ENCODE measurements at places on chromosomes 2 and 18. TPM values are rescaled to one million over a fixed set of nuclear protein-coding genes. Genes with fewer than 3 reads are reported as not detected.

DNA sequence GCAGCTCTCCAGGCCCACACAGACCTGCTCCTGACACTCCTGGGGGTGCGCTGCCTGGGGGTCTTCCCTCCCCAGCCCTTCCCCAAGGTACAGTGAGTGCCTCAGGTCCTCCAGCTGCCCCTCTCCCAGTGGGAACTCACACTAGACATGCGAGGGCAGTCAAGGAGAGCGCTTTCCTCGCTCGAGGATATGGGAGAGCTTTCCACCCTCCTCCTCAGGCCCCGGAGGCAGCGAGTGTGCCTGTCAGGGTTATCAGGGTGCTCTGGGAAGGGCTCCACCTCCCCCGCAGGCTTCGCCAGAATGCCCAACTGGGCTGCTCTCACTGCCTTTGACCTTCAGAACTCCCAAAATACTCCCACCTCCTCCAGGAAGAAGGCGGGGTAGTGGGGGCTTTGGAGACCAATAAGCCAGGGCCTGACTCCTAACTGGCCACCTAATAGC lies 85.7 kb upstream of the LAPTM4A start:
- H3K27me3 ChIP-seq: peaks cover 27% of the 10 kb centered on the region
- H3K36me3 ChIP-seq: no peaks in the 10 kb centered on the region
- H3K27ac ChIP-seq: no peak overlapping the region

GRCh38 chr2:31440764-31441163 lies 26.2 kb upstream of the XDH start:
- no peak for DNase-seq
- no peak overlapping the region for H3K4me3 ChIP-seq
- H3K27me3 ChIP-seq: no peaks in the 10 kb centered on the region
- H3K27ac ChIP-seq: no peak overlapping the region
- peaks cover 4% of the 10 kb centered on the region for H3K36me3 ChIP-seq
- no peaks in the 10 kb centered on the region for H3K4me1 ChIP-seq

- H3K27me3 ChIP-seq: no peaks in the 10 kb centered on the region
- H3K4me1 ChIP-seq: no peaks in the 10 kb centered on the region
- no peak for DNase-seq
- H3K4me3 ChIP-seq: no peak overlapping the region
Measured at GRCh38 chr18:32219431-32220018, 29.7 kb downstream of the MEP1B start.

- H3K27ac ChIP-seq: no peak overlapping the region
- no peak overlapping the region for H3K4me3 ChIP-seq
- H3K36me3 ChIP-seq: peaks cover 4% of the 10 kb centered on the region
- no peaks in the 10 kb centered on the region for H3K4me1 ChIP-seq
- H3K27me3 ChIP-seq: no peaks in the 10 kb centered on the region
Measured at GRCh38 chr2:28311660-28312249, 80.9 kb upstream of the FOSL2 start.

DNA sequence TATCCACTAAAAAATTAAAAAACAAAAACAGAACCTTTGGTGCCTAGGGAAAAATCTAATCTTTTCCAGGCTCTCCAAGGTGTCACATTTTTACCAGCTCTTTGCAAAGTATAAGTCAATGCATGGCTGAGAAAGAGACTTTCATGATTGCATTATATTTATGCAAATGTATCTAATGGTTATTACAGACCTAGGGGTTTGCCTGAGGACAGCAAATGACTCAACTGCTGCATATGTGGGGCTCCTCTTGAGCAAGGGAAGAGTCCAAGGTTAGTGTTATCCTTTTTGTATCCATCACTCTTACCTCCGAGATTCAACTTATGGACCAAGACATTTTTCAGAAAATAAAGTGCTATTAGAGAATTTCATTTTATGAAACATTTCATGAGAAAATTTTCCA lies 33.9 kb upstream of the RMP24 start:
- H3K27me3 ChIP-seq: no peaks in the 10 kb centered on the region
- no peak overlapping the region for H3K27ac ChIP-seq
- DNase-seq: no peak
- no peak overlapping the region for H3K4me3 ChIP-seq
- H3K36me3 ChIP-seq: no peaks in the 10 kb centered on the region

- H3K4me3 ChIP-seq: no peak overlapping the region
- H3K4me1 ChIP-seq: peaks cover 4% of the 10 kb centered on the region
- peaks cover 7% of the 10 kb centered on the region for H3K36me3 ChIP-seq
- DNase-seq: no peak
- peak overlapping the region; percentile 33 for H3K27ac ChIP-seq
Measured at GRCh38 chr2:205496370-205496769, 185.9 kb upstream of the NRP2 start.

DNA sequence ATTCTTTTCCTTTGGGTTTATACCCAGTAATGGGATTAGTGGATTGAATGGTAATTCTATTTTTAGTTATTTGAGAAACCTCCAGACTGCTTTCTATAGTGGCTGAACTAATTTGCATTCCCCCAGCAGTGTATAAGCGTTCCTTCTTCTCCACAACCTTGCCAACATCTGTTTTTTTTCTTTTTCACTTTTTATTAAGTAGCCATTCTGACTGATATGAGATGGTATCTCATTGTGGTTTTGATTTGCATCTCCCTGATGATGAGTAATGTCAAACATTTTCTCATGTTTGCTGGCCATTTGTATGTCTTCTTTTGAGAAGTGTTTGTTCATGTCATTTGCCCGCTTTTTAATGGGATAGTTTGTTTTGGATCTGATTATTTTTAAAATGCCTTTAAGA lies 64.1 kb upstream of the MEIS1 start:
- no peak overlapping the region for H3K4me3 ChIP-seq
- no peaks in the 10 kb centered on the region for H3K4me1 ChIP-seq
- no peak for DNase-seq
- H3K36me3 ChIP-seq: no peaks in the 10 kb centered on the region
- no peak overlapping the region for H3K27ac ChIP-seq

DNA sequence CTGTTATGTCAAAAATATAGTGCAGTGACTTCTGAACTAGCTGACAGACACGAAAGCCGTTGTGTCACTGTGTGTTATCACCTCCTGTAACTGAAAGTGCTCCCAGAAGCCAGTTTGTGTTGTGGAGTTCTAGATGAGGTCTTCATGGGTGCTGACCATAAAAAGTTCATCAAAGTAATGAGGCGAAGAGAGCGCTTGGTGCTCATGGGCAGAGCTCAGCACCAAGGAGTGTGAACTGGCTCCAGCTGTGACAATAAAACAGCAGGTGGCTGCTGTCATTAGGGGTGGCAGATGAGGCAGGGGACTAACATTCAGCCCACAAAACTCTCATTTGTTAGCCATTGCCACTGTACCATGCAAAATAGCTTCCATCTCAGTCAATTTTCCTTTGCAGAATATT lies 151.1 kb downstream of the ZNF407 start:
- H3K4me1 ChIP-seq: peaks cover 1% of the 10 kb centered on the region
- H3K27ac ChIP-seq: no peak overlapping the region
- DNase-seq: no peak
- H3K36me3 ChIP-seq: peaks cover 3% of the 10 kb centered on the region
- no peak overlapping the region for H3K4me3 ChIP-seq
- H3K27me3 ChIP-seq: no peaks in the 10 kb centered on the region

- no peak for DNase-seq
- peaks cover 8% of the 10 kb centered on the region for H3K36me3 ChIP-seq
- no peaks in the 10 kb centered on the region for H3K4me1 ChIP-seq
- H3K27me3 ChIP-seq: no peaks in the 10 kb centered on the region
- no peak overlapping the region for H3K4me3 ChIP-seq
- no peak overlapping the region for H3K27ac ChIP-seq
Measured at GRCh38 chr2:189683348-189683747, 8.9 kb downstream of the ANKAR start.

- DNase-seq: no peak
- H3K36me3 ChIP-seq: no peaks in the 10 kb centered on the region
Measured at GRCh38 chr2:67616749-67617148, 219.6 kb downstream of the ETAA1 start.

- no peak overlapping the region for H3K4me3 ChIP-seq
- no peak overlapping the region for H3K27ac ChIP-seq
- no peaks in the 10 kb centered on the region for H3K27me3 ChIP-seq
Measured at GRCh38 chr2:64063454-64063853, 44.2 kb upstream of the VPS54 start.

DNA sequence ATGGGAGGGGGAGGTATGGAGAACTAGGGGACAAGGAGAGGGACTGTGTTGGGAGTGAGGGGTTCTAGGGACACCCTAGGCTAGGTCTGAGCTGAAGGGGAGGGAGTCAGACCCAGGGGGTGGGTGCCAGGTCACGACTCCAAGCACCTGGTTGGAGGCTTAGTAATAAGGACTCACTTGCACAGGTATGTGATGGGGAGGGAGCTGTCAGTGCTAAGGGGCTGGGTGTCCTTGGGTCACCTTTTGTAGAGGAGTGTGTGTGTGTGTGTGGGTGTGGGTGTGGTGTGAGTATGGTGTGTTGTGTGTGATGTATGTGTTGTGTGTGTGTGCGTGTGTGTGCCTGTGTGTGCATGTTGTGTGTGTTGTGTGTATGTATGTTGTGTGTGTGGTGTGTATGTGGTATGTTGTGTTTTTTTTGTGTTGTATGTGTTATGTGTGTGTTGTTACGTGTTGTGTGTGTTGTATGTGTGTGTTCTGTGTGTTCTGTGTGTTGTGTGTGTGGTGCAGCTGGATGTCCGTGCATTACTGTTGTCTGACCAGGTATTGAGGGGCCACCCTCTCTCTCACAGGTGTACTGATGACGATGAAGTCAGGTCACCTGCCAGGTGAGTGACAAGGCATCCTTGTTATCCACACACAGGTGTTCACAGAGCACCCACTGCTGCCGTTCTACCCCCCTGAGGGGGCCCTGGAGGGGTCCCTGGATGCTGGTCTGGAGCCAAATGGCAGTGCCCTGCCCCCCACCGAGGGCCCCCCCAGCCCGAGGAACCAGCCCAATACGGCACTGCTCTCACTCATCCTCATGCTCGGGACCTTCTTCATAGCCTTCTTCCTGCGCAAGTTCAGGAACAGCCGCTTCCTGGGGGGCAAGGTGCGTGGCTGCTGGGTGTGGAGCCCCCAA lies 9.8 kb downstream of the SLC4A3 start:
- DNase-seq: no peak
- no peaks in the 10 kb centered on the region for H3K4me1 ChIP-seq
- H3K27me3 ChIP-seq: no peaks in the 10 kb centered on the region
- H3K36me3 ChIP-seq: peaks cover 2% of the 10 kb centered on the region

DNA sequence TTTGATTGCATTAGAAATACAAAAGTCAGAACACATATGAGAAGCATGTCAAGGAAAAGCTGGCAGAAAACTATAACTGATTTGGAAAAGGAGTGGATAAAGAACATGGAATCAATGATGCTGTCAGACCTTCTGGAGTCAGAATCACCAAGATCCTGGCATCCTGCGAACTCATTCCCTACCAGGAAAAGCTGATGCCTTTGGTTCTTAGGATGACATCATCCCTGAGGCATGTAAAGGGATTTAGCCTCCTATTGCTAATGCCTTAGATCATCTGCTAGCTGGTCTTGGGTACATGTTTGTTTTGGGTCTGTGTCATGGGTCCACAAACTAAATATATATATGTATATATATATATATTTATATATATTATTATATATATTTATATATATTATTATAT lies 680.7 kb downstream of the EPHA4 start:
- H3K27me3 ChIP-seq: no peaks in the 10 kb centered on the region
- no peak overlapping the region for H3K27ac ChIP-seq
- H3K4me1 ChIP-seq: peaks cover 11% of the 10 kb centered on the region
- DNase-seq: no peak
- H3K36me3 ChIP-seq: no peaks in the 10 kb centered on the region

DNA sequence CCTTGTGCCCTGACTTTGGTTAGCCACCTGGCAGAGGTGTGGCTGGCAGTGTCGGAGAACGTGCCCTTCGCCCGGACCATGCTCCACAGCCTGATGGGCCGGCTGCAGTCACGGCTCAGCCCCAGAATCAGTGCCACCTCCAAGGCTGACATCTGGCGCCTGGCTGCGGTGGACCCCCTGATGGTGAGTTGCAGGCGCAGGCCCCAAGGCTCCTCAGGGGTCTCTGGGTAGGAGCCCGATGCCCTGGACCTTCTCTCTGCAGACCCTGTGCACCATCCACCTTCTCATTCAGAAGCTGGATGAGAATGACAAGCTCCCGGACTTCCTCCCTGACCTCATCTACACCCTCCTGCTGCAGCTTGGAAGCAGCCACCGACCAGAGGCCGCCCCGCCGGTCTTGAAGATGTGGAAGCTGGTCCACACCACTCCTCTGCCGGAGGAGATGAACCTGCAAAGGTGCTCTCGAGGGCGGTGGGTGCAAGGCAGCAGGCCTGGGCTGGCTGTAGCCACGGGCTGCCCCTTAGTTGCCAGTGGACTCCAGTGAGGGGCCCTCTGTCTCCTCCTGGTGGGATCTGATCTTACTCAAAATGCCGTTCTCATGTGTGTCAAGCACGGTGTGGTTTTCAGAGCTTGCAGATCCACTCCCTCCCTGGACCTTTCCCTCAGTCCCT lies 32.1 kb downstream of the HJURP start:
- no peaks in the 10 kb centered on the region for H3K4me1 ChIP-seq
- H3K4me3 ChIP-seq: no peak overlapping the region
- no peak for DNase-seq

DNA sequence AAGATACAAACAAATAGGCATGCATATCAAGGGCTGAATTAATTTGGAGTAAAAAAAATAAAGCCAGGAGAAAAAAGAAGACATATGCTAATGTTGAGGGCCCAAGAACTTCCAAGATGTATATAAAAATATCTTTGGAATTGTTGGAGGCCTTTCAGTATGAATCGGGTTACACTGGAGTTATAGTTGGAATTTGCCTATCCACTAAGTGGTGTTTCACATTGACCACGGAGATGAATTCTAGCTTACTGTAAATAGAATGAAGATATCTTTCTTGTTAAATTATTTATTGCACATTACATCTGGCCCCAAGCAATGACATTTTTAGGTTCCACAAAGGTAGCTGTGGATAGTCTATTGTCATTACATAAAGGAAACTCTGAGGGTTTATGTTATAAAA lies 38.5 kb upstream of the TRIB2 start:
- no peaks in the 10 kb centered on the region for H3K36me3 ChIP-seq
- peaks cover 4% of the 10 kb centered on the region for H3K27me3 ChIP-seq
- peaks cover 6% of the 10 kb centered on the region for H3K4me1 ChIP-seq
- H3K4me3 ChIP-seq: no peak overlapping the region

GRCh38 chr2:100691846-100692245 lies 128.1 kb upstream of the NPAS2 start:
- no peaks in the 10 kb centered on the region for H3K36me3 ChIP-seq
- H3K27ac ChIP-seq: no peak overlapping the region
- no peak overlapping the region for H3K4me3 ChIP-seq

- H3K27me3 ChIP-seq: no peaks in the 10 kb centered on the region
- no peaks in the 10 kb centered on the region for H3K36me3 ChIP-seq
- DNase-seq: no peak
Measured at GRCh38 chr2:75954761-75955160, 244.0 kb upstream of the GCFC2 start.

Gene RNU2-63P
- not detected for total RNA-seq

Gene NEURL3
- total RNA-seq: 0.78 TPM

Gene CIDEA
- total RNA-seq: not detected

Gene DNAJC5G
- not detected for total RNA-seq

Gene ATL2
- total RNA-seq: 56.0 TPM

Gene GBX2
- not detected for total RNA-seq

Gene PPP1R1C
- 5.6 TPM for total RNA-seq
